ENCODE measurements at places on chromosomes 3 and 15. TPM values are rescaled to one million over a fixed set of nuclear protein-coding genes. Genes with fewer than 3 reads are reported as not detected.

SHF gene
- total RNA-seq, result 4.7 TPM

ZPLD1 gene
- total RNA-seq, result 0.28 TPM

ANKRD63 gene
- not detected for total RNA-seq

GP5 gene
- total RNA-seq, result not detected

COLQ gene
- 0.21 TPM for total RNA-seq

MST1 gene
- 4.2 TPM for total RNA-seq

THBS1 gene
- 613 TPM for total RNA-seq

SPG21 gene
- 91.5 TPM for total RNA-seq

TMEM45A gene
- total RNA-seq, result 9.6 TPM
